ENCODE measurements at places on chromosomes 6 and 20. TPM values are rescaled to one million over a fixed set of nuclear protein-coding genes. Genes with fewer than 3 reads are reported as not detected.

TPD52L2 gene
- total RNA-seq, result 127 TPM

HCK gene
- 3.1 TPM for total RNA-seq

PAK5 gene
- 1.4 TPM for total RNA-seq

GRCh38 chr6:137740967-137741761, 125.9 kb upstream of the TNFAIP3 start:
- DNase-seq, result no peak
- no peaks in the 10 kb centered on the region for H3K4me1 ChIP-seq
- H3K27me3 ChIP-seq, result no peaks in the 10 kb centered on the region
- no peak overlapping the region for H3K4me3 ChIP-seq

- H3K27ac ChIP-seq, result no peak overlapping the region
- no peaks in the 10 kb centered on the region for H3K4me1 ChIP-seq
- no peak for DNase-seq
- H3K36me3 ChIP-seq, result no peaks in the 10 kb centered on the region
- no peak overlapping the region for H3K4me3 ChIP-seq
- no peaks in the 10 kb centered on the region for H3K27me3 ChIP-seq
These were observed 19.0 kb upstream of the ZBTB22 start for GRCh38 chr6:33336495-33336894.

- no peaks in the 10 kb centered on the region for H3K4me1 ChIP-seq
- H3K27ac ChIP-seq, result no peak overlapping the region
- no peak overlapping the region for H3K4me3 ChIP-seq
These were observed 70.1 kb downstream of the HECA start for GRCh38 chr6:139204978-139205377.

DNA sequence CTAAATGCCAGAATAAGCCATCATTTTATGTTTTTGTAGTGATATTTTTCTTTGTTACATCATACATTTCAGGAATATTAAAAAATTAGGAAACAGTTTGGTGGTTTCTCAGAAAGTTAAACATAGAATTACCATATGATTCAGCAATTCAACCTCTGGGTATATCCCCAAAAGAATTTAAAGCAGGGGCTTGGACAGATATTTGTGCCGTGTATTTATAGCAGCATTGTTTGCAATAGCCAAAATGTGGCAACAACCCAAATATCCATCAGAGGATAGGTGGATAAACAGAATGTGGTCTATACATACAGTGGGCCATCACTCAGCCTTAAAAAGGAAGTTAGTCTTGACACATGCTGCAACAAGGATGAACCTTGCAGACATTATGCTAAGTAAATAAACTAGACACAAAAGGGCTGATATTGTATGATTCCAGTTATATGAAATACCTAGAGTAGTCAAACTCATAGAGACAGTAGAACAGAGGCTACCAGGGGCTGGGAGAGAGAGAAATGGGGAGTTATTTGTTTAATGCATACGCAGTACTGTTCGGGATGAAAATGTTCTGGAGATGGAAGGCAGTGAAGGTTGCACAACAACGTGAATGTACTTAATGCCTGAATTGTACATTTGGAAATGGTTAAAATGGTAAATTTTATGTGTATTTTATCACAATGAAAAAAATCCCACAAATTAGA, 18.9 kb upstream of the TRAF3IP2 start:
- no peaks in the 10 kb centered on the region for H3K4me1 ChIP-seq
- no peaks in the 10 kb centered on the region for H3K27me3 ChIP-seq
- H3K36me3 ChIP-seq, result no peaks in the 10 kb centered on the region
- H3K27ac ChIP-seq, result no peak overlapping the region
- no peak for DNase-seq

GRCh38 chr6:108902382-108902792, 54.2 kb downstream of the ARMC2 start:
- H3K4me1 ChIP-seq, result no peaks in the 10 kb centered on the region
- H3K27me3 ChIP-seq, result no peaks in the 10 kb centered on the region
- no peak overlapping the region for H3K27ac ChIP-seq
- DNase-seq, result no peak
- no peaks in the 10 kb centered on the region for H3K36me3 ChIP-seq

GRCh38 chr20:16412906-16413305, 160.3 kb downstream of the KIF16B start:
- no peak overlapping the region for H3K27ac ChIP-seq
- no peaks in the 10 kb centered on the region for H3K36me3 ChIP-seq
- no peaks in the 10 kb centered on the region for H3K4me1 ChIP-seq

- H3K27ac ChIP-seq, result no peak overlapping the region
- H3K27me3 ChIP-seq, result no peaks in the 10 kb centered on the region
- H3K36me3 ChIP-seq, result no peaks in the 10 kb centered on the region
- no peak for DNase-seq
These were observed 73.3 kb downstream of the TFAP2A start for GRCh38 chr6:10341605-10342004.

- no peaks in the 10 kb centered on the region for H3K27me3 ChIP-seq
- no peak for DNase-seq
- no peak overlapping the region for H3K27ac ChIP-seq
- no peaks in the 10 kb centered on the region for H3K4me1 ChIP-seq
- no peak overlapping the region for H3K4me3 ChIP-seq
- H3K36me3 ChIP-seq, result no peaks in the 10 kb centered on the region
These were observed 193.7 kb upstream of the PROKR2 start for GRCh38 chr20:5510446-5510845.

GRCh38 chr6:3176562-3177355, 19.4 kb upstream of the TUBB2A start:
- no peak for DNase-seq
- H3K27me3 ChIP-seq, result no peaks in the 10 kb centered on the region
- no peak overlapping the region for H3K4me3 ChIP-seq
- no peaks in the 10 kb centered on the region for H3K4me1 ChIP-seq

DNA sequence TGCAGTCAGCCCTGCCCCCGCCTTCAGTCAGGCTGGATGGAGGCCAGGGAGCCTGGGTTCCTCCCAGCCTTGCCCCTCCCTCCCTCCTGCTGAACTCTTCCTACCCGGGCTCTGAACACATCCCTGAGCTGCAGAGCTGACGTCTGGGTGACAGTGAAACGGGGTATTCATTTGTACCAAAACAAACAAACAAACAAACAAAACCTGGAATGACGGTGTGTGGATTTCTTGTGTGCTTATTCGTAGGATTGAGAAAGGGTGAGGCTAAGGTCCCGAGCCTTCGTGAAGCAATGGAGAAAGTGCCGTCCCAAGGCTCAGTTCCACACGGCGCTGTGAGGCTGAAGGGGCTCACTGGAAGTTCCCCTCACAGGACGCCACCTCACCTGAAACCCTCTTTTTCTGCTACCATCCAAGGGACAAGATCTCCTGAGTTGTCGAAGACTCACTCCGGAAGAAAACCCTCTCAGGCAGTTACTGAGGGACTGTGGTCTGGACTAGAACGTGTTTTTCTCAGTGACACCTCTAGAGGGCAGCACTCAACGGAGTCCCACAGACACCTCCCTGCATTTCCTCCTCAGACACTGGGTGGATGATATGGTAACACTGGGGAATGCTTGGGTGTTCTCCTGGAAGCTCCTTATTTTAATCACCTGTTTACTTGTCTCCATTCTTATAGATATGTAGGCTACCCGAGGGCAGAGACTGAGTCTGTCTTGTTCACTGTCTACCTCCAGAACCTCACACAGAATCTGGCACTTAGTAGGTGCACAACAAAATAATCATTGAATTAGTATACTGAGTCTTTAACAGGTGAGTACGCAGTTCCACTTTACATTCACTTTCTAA, 27.3 kb downstream of the GSTA3 start:
- H3K36me3 ChIP-seq, result no peaks in the 10 kb centered on the region
- DNase-seq, result peak; percentile 71
- H3K27ac ChIP-seq, result peak overlapping the region; percentile 64
- no peaks in the 10 kb centered on the region for H3K27me3 ChIP-seq
- H3K4me3 ChIP-seq, result peak overlapping the region; percentile 40

GRCh38 chr6:106847116-106847515, 127.4 kb downstream of the CD24 start:
- DNase-seq, result no peak
- H3K27ac ChIP-seq, result no peak overlapping the region
- H3K27me3 ChIP-seq, result no peaks in the 10 kb centered on the region
- H3K4me3 ChIP-seq, result no peak overlapping the region

DNA sequence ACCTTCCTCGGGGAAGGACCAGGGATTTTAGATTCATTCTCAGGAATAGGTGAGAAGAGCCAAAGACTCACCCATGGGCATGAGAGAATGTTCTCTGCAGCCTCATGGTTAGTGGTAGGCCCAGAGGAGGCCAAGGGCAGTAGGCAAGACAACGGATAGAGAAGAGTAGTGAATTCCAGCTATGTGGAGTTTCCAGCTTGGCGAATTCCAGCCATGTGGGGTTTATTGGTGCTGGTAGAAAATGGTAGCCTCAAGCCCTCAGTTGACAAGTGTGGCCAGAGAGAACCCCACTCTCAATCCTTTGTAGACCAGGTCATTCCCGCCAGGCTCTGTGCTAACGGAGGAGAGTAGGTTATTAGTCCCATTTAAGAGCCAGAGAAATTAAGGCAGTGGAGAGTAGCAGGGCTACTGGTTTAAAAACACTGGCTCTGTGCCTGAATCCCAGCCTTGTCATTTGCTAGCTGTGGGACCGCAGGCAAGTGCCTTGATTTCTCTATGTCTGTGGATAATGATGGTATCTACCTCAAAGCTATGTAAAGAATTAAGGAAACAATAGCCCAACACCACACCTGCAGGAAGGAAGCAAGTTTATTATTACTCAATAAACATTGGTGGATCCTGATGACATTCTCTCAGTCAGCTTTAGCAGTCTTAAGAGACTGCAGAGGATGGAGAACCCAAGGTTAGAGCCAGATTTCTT, 2.0 kb upstream of the SLC9A8 start:
- no peaks in the 10 kb centered on the region for H3K4me1 ChIP-seq
- H3K27me3 ChIP-seq, result no peaks in the 10 kb centered on the region
- DNase-seq, result no peak
- no peak overlapping the region for H3K4me3 ChIP-seq
- no peak overlapping the region for H3K27ac ChIP-seq
- H3K36me3 ChIP-seq, result no peaks in the 10 kb centered on the region

Data from prostate gland (tissue), 2 donors.